SJSA1 (cell line): ENCODE measurements at places on chromosomes 12 and 14.

- peak; percentile 73 for DNase-seq
These were observed 30.2 kb downstream of the PEX5 start for GRCh38 chr12:7219599-7220243.

GRCh38 chr14:78836777-78837176 is 666.6 kb downstream of the NRXN3 start:
- peak; percentile 44 for DNase-seq

GRCh38 chr12:124824195-124824594 is 39.5 kb downstream of the SCARB1 start:
- no peak for DNase-seq

- no peak for DNase-seq
These were observed 433.8 kb downstream of the FUT8 start for GRCh38 chr14:65846196-65846868.

GRCh38 chr12:10358131-10358530 is 31.7 kb downstream of the KLRK1 start:
- DNase-seq = no peak

GRCh38 chr14:53432378-53432802 is 279.3 kb upstream of the DDHD1 start:
- DNase-seq = peak; percentile 44

GRCh38 chr12:124446364-124446763 is 121.0 kb downstream of the NCOR2 start:
- DNase-seq = no peak

DNA sequence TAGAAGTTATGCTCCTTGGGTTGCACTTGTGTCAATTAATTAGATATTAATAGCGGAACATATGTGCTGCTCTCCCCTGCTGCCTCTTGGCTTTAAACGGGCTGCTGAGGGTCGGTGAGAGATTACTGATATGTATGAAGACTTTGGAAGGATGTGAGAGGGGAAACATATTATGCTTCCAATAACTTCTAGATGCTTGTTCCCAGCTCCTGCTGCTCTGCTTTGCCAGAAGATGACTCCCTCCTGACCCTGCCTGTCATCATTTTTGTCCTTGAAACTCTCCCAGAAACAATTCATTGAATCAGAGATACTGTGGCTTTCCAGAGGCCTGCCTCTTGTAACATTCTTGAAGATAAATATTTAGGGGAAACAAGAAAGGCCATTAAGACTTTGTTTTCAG is 300.1 kb upstream of the STXBP6 start:
- no peak for DNase-seq

- no peak for DNase-seq
These were observed 708 bp upstream of the IGFBP6 start for GRCh38 chr12:53096759-53097158.

DNA sequence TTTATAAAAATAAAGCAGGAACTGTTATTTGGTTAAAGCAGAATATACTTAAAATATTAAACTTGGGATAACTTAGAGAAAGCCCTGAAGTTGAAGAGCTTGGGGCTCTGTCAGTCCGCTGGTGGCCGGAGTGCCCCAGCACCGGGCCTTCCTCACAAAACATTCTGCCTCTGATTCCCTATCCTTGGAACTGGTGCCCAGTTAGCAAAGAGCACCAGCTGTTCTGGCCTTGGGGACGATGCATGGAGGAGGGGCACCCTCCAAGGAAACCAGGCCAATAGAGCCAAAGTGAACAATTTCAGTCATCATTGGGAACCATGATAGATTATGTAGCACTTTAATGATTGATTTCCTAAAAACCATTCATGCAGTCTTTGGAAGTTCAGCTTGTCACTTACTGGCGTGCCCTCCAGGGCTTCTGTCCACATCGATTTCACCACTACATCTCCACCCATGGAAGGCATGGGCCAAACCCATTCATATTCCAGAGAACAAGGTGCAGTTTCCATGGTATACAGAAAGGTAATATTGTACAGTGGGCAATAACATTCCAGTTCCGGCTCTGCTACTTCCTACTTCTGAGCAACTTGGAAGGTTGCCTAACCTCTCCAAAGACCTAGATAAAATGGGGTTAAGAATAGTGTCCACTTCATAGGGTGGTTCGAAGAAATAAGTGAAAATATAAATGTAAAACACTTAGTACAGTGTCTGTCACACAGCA is 145.9 kb downstream of the ETV6 start:
- no peak for DNase-seq
